NCI-H1105 (cell line): ENCODE measurements at places on chromosomes 1 and 21.

GRCh38 chr1:219161371-219161770 lies 12.3 kb upstream of the LYPLAL1 start:
- DNase-seq = no peak

DNA sequence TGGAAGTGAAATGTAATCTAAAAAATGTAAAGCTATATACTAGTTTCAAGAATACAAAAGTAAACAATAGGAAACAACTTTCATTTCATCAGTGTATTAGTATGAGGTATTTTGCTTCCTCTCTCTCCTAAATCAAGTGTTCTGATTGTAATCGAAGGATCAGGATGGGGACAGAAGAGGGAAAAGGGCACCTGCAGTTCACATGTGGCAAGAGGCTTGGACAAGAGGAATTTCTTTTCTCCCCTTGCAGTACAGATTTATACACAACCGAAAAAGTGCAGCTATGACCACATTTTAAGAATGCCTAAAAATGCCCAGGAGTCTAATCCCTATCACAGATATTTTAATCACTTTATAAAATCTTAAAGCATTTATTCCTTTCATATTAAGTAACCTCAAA lies 63.7 kb downstream of the NRIP1 start:
- no peak for DNase-seq

GRCh38 chr1:236526079-236526478 lies 2.3 kb downstream of the LGALS8 start:
- DNase-seq = no peak

DNA sequence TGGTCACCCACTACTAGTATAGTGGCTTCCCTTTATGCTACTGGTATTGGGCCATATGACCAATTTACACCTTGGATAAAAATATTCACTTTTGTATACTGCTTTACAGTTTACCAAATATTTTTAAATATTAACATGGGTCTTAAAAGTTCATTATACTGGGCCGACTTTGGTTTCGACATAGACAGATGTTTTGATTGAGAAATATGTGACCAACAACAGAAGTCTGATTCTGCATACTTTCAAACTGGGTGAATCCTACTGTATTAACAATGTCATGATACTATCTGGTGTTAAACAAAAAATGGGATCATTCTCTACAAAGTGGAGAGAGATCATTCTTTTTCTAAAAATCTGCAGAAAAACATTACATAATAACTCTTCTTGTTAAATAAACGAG lies 134.8 kb downstream of the AKT3 start:
- DNase-seq = no peak
